Stimulated activated CD4-positive, alpha-beta T cell treated with anti-CD3 and anti-CD28 coated beads, Interleukin-2, amount 100 ng/mL, for 24 hours (primary cell): ENCODE measurements at places on chromosomes 11 and 22.

GRCh38 chr11:118618991-118619375 lies 11.6 kb downstream of the PHLDB1 start:
- DNase-seq, result no peak

DNA sequence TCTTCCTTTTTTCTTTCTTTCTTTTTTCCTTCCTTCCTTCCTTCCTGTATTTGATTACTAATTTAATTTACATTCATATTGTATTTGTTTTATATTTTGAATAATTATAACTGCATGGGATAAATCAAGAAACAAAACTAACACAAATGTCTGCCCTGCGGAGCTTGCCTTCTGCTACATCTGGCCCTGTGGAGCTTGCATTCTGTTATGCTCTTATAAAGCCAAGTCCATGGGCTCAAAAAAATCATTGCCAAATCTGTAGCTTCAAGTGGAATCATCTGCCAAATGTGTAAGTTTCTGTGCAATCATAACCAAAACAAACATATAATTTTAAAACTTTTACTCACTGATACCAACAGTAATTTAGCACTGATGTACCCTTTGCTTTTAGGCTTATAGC lies 8.0 kb upstream of the OR52J3 start:
- DNase-seq, result no peak

- DNase-seq, result no peak
Measured at GRCh38 chr11:105618343-105618955, 8.6 kb downstream of the GRIA4 start.

DNA sequence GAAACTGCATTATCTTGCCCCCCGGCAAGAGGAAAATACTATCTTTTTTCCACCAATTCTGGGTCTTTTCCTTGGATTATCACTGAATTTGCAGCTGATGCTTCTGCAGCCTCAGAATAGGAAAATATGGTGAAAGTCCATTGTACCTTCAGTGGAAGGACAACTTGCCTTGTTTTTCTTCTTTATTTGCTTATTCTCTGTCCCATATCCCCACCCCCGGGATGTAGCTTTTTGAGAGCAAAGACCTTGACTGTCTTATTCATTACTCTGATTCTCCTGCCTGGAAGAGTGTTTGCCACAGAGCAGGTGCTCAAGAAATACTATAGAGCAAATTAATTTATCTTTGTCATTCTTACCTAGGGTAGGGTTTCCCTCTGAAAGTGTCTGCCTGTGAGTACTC lies 29.5 kb downstream of the UBASH3B start:
- DNase-seq, result no peak

DNA sequence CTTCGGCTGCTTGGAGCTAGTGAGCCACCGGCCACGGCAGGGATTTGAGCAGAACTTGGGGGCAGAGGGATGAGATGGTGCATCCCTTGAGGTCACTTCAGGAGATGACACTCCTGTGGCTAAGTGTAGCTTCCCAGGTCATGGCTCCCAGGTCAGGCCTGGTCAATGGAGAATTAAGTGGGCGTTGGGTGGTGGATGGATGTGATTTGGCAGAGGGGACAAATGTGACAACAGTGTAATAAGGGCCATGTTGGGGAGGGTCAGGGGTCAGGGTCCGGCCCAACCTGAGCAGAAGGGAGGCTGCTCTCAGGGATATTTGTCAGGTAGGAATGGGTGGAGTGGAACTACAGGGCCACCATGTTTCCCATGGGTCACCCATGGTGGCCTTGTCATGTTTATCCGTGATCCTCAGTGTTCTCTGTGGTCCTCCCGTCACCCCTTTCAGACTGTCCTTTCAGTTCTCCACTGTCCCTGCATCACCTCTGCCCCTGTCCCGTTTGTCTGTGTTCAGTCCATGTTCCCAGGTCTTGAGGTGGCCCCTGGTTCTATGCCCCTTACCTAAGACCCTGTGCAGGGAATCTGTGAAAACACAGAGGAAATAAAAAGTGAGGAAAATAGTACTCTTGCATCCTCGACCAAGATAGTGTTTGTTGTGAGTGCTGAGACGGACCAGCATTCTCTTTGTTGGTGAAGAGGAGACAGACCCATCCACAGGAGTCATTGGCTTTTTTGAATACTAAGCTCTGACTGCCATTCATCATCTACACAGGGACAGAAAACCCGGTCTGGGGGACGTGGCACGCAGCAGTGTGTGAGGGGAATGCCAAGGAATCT lies 6.1 kb downstream of the SLC25A1 start:
- no peak for DNase-seq

- no peak for DNase-seq
Measured at GRCh38 chr11:35955636-35956035, 11.8 kb downstream of the LDLRAD3 start.

GRCh38 chr11:114197799-114198500 lies 98.2 kb upstream of the NNMT start:
- no peak for DNase-seq

DNA sequence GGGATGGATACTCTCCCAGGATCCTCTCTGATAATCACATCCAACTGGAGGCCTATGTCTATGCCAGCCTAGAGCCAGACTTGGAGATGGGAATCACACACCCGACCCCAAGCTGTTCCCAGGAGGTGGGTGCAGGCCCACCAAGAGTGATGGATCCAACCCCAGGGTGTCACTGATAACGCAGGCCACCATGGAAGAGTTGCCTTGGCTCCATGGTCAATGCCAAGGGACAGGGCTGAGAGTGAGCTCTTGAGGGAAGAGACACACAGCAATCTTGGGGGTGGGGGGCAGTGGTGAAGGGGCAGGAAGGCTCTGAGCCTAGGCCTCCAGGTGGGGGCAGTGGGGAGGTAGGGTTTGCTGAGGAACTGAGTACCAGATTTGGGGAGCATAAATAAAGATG lies 16.9 kb downstream of the TUB start:
- DNase-seq, result no peak

DNA sequence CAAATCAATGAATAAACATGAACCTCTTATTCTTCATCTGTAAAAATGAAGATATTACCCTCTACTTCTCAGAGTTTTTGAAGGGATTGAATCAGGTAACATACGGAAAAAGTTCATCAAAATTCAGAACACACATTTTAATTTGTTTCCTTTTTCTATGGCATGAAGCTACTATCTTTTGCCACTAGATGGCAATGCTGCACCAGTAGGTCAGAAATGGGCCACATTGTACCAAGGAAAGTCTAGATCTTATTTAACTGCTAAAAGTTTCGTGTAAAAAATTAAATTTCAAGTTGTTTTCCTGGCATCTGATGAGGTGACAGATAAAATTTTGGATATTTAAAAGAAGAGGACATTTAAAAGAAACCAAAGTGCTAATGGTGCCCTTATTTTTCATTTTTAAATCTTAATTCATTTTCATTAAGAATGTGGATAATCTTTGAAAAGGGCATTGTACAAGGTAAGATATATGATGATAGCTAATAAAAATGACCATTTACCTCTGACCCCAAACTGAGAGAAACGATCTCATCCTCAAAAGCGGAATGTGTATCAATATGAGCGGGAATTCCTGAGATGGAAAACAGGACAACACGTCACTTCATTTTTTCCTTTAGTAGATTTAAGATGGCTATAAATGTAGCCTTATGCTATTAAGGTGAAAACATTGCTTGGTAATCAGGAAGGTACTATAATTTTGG lies 16.1 kb downstream of the ALKBH8 start:
- DNase-seq, result peak; percentile 35

GRCh38 chr11:76200006-76200940 lies 6.0 kb downstream of the WNT11 start:
- DNase-seq, result no peak

DNA sequence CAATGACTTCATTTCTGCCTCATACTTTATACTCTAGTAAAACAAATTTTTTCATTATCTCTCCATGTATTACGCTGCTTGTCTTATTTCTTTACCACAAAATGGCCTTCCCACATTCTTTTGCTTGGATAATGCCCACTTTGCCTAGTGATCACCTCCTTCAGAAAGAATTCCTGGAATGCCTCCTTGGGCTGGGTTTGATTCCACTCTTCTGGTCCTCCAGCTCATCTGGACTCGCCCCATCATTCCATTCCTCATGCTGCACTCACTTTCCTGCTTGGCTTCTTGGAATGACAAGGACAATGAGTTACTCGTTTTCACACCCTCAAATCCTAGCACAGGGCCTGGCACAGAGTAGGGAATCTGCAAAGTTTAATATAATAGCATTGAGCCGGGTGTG lies 475.1 kb upstream of the LARGE1 start:
- no peak for DNase-seq

GRCh38 chr11:75813622-75814039 lies 1.4 kb upstream of the UVRAG start:
- DNase-seq, result no peak

- DNase-seq, result no peak
Measured at GRCh38 chr11:4672470-4672869, 25.2 kb downstream of the OR51E2 start.

DNA sequence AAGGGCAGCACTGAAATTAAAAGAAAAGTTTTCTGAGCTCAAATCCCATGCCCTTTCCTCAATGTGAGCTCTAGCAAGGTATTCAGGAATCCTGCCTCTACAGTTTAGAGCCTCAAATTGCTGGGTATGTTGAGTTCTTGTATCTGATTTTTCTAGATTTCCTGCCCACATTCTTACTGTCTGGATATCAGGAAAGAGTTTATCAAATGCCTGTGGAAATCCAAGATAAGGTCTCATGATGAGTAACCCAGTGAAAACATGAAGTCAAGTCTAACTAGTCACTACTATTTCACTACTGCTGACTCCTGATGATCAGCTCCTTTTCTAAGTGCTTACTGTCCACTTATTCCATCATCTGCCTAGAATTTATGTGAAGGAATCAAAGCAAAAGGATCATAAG lies 29.8 kb downstream of the LIMK2 start:
- no peak for DNase-seq

GRCh38 chr11:125626288-125626950 lies 1.5 kb downstream of the CHEK1 start:
- DNase-seq, result no peak

DNA sequence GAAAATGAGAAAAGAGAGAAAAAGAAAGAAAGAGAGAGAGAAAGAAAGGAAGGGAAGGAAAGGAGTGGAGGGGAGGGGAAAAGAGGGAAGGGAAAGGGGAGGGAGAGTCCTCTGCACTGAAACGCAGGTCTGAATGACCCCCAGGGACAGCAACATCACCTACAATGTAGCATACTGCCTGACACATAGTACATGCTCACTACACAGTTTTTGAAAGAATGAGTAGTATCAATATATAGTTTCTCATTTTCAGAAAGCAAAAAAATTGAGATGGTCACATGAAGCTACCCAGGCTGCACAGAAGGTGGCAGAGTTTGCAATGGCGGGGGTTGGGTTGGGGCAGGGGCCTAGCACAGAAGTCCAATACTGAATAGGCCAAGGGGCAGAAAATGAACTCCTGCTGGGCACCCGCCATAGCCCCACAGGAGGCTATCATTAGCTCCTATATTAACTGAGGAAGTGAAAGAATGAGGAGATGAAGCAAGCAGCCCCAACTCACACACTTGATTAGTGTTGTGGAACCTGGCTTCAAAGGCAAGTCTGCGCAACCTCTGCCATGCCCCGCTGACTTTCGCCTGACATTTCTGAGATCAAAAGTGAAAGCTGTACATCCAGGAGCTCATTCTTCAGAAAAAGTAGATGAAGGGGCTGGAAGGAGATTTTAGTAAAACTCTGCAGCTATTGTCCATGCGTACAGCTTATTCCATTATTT lies 241.2 kb upstream of the SYN3 start:
- DNase-seq, result no peak

- no peak for DNase-seq
Measured at GRCh38 chr22:38034278-38034882, 22.8 kb upstream of the PICK1 start.

DNA sequence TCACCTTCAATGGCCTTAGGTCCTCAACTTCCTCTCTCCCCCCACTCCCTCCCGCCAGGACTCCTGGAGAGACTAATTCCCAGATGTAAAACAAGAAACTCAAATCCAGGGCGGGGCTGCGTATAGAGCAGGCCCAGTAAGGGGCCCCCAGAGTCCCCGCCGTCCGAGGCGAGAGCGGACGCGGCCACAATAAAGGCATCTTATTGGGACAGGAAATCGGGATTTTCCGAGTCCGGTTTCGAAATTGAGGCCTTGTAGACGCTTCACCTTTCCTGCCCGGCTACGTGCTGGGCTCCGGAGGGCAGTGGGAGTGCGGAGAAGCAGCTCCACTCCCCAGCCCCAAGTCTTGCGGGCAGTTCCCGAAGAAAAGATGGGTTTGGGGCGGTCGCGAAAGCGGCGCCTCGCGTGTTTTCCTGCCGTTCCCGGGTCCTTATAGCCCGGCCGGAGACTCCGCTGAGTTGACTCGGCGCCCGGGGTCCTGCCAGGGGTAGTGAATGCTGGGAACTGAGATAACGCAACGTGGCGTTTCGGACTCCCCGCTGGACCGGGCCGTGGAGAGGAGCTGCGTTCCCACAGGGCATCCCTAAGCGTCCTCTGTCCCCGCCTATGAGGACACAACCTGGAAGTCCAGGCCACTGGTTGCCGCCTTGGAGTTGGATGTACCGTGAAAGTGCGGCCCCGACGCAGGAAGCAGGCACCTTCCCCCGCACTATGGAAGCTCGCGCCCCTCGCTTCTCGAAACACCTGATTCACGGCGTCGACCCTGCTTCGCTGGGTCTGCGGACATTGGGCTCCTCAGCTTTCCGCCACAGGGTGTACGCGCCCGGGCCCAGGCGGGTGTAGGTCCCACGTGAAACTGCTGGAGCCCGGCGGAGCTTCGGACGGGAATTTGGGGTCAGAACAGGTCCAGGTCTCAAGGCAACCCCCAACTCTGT lies 4.8 kb upstream of the CHRM1 start:
- no peak for DNase-seq

DNA sequence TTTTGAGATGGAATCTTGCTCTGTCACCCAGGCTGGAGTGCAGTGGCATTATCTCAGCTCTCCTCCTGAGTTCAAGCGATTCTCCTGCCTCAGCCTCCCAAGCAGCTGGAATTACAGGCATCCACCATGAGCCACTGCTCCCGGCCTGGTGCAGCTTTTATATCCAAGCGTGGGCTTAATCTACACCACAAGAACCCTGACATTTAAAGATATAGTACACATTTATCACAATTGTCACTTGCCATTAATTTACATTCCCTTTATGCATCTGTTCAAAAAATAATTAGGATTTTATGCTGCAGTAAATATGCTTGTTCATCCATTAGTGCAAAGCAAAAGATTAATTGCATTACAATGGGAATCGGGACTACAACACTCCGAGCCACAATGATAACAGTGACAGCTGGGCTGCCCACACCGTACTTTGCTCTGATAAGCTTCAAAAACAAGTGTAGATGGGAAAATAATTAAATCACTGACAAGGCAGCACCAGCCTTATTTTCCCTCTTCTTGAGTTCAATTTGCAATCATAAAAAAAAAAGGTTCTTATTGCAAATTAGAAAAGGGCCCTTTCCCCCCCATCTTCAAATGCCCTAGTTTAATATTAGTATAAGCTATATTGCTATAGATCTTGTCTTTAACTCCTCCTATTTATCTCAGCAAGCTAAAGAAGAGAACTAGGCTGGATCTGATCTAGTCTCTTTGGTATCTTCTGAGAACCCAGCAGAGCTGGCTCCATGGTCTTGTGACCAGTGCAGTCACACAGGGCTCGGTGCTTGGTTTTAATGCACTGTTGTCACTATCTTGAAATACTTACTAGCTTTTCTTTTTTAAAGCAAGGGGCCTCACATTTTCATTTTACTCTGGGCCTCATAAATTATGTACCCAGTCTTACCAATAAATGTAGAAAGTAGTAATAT lies 206.2 kb upstream of the LRRC4C start:
- no peak for DNase-seq
